AML-193 (cell line): ENCODE measurements at places on chromosomes 7 and 10.

- no peak for DNase-seq
These were observed 130.1 kb downstream of the ELMO1 start for GRCh38 chr7:37318541-37318940.

GRCh38 chr10:42637142-42637541 is 1.2 kb downstream of the ZNF33B start:
- no peak for DNase-seq

GRCh38 chr7:127702938-127703337 is 50.9 kb downstream of the SND1 start:
- DNase-seq = no peak

- no peak for DNase-seq
These were observed at the start of gene COL13A1 for GRCh38 chr10:69801434-69802315. TSS of gene COL13A1 (plus strand) at chr10:69801906. CDS start at chr10:69802424, 518 bp downstream.

- no peak for DNase-seq
These were observed 31.6 kb upstream of the LYZL1 start for GRCh38 chr10:29257106-29257783.
